Activated CD4-positive, alpha-beta T cell treated with anti-CD3 and anti-CD28 coated beads, Interleukin-2, amount 50 U/mL, for 24 hours (primary cell): ENCODE measurements at places on chromosomes 7 and 10.

GRCh38 chr10:119871881-119872609 is 598 bp downstream of the MCMBP start:
- peak; percentile 42 for DNase-seq

GRCh38 chr7:924541-925231 is 29.8 kb downstream of the ADAP1 start:
- DNase-seq, result no peak

DNA sequence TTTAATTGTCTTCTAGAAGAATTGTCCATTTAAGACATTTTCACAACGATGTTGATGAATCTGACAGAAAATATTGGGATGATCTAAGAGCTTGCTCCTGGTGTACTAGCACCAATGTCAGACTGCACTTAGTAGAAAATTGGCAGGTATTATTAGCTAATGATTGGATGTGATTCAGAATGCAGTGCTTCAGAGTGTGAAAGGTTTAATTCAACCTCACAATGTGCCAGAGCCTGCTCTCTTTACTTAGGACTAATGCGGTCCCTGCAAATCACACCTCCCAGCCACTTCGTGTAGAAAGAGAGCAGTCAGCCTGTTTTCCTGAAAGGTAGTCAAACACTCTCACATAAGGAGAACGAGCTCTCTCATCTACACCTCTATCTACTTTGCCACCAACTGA is 197.5 kb downstream of the ZNF438 start:
- no peak for DNase-seq

DNA sequence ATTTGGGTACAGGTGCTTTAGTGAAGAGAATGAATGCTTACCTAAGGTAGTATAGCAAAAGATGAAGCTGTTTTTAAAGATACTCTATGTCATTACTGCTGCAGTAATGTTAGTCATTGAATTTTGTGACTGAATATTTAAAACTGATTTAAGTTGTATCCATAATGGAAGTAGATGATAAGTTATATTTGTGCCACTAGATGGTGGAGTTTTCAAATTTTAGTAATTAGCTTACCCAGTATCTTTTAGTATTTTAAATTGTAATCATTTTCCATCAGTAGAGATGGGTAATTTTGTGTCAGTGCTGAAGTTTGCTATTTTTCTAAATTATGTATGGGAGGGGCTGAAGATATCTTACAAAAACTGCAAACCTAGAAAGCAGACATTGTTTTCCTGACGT is 25.2 kb downstream of the HBP1 start:
- no peak for DNase-seq
